Activated T-helper 9 cell treated with anti-CD3 and anti-CD28 coated beads, Interleukin-2, amount 50 U/mL, for 16 hours (primary cell): ENCODE measurements at places on chromosomes 5 and 9.

DNA sequence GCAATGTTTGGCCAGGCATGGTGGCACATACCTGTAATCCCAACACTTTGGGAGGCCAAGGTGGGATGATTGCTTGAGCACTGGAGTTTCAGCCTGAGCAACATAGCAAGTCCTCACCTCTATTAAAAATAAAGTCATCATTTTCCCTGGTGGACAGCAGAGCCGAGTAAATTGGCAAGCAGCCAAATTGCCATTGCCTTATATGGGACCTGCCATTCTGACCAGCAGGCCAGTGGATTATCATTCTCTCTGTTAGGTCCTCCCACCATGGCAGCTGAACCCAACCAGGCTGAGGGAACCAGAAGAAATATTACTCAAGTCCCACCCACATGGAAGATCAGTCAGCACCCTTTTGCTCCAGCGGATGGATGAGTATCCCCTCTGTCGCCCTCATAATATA, 1829.9 kb downstream of the EFNA5 start:
- DNase-seq, result no peak

GRCh38 chr5:133429046-133429445, 183.3 kb downstream of the FSTL4 start:
- no peak for DNase-seq

DNA sequence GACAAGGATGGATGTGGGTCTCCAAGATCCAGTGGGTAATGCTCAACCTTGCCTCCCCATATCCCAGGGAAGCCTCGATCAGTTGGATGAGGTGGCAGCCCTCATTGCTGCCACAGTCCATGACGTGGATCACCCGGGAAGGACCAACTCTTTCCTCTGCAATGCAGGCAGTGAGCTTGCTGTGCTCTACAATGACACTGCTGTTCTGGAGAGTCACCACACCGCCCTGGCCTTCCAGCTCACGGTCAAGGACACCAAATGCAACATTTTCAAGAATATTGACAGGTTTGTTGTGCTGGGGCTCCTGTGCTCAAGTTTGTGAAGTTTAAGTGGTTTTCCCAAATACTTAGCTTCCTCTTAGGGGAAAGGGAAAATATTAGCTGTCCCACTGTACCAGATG, 74.0 kb downstream of the WDR41 start:
- no peak for DNase-seq

DNA sequence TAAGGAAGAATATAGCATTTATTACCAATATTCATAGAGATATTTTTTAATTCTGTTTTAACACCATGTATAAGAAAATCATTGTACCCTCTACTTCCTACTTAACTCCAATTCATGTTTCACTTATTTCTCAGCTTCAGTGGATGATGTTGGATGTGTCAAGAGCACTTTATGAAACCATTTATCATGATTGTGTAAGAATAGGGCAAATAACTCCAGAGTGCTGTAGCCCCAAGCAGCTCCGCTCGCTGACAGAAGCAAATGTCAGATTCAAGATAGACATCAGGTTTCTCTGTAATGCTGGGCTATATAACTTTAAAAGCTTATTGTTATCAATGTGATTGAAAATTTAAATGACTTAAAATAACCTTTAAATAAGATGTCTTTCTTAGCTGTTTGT, 50.4 kb downstream of the MAST4 start:
- no peak for DNase-seq

DNA sequence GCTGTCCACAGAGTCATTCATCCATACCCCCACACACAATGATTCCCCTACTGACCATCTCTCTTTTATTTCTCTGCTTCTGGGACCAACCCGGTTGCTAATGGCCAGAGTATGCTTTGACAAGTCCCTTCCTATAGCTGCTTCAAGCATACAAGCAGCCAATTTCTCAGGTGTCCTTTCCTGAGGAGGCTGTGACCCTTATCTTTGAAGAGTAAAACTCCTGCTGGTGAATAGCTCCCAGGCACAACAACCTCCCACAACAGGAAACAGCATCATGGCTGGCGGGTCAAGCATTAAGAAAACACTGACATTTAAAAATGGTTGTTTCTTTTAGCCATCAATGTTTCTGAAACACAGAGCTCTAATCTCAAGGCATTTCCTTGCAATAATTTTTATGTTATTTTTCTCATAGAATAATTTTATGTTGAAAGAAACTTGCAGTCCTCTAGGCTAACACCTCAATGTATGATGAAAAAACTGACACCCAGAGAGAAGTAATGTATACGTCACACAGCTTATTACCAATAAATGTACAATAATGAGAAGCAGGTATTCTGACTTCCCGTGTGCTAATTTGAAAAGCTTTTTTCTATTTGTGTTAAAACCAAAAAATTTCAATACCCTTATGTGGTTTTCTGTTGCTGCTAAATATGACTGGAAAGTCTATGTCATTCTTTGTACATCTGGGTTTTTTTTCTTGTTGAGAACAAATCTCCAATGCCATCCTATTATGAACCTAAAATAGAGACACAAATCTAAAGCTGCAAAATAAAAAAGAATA, 7.5 kb upstream of the PAM start:
- no peak for DNase-seq

DNA sequence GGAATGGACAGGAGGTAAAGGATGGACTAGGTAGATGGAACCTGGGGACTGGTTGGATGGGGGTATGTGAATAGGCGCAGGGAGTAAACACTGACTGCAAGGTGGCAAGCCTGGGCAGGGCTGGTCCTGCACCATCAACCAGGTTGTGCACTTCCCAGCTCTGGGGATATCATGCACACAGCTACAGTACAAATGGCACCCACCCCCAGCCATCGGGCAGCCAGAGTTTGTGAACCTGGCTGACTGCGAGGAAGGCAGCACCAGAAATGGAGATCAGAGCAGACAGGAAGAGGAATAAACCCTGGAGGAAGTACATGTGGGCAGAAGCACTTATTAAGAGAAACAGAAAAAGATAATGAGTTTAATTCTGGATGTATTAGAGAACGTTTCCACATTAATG, 229.1 kb downstream of the ESM1 start:
- DNase-seq, result no peak

DNA sequence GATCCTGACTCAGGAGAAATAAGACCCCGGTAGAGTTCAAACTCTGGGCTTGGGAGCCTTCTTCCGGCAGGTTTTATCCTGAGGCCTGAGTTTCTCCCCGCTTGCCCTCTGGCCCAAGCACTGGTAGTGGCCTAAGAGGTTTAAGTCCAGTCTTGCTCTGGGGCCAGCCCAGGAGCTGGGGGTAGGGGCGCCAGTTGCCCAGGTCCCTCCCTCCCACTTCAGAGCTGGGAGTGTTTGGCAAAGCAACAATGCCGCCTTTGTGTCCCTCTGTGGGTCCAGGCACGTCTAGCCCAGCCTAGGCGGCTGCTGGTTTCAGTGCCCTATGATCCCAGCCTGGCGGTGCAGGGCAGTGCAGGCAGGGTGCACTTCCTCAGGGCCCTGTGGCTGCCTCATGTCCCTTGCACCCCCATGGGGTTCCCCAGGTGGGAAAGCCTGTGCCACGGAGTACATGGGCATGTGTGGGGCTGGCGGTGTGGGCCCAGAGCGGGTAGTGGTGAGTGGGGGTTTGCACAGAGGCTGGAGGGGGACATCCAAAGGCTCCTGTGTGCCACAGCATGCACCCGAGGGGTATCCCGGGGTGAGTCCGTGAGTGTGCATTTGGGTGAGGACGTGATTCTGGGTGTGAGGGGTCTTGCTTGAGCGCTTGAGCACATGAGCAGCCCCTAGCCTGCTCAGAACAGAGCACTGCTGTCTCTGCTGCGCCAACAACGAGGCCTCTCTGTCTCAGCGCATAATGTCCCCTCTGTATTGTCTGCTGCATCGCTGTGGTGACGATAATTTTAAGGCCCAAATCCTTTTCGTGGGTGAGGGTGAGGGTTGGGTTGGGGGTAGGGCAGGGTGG, 61.7 kb upstream of the PSD2 start:
- DNase-seq, result no peak

DNA sequence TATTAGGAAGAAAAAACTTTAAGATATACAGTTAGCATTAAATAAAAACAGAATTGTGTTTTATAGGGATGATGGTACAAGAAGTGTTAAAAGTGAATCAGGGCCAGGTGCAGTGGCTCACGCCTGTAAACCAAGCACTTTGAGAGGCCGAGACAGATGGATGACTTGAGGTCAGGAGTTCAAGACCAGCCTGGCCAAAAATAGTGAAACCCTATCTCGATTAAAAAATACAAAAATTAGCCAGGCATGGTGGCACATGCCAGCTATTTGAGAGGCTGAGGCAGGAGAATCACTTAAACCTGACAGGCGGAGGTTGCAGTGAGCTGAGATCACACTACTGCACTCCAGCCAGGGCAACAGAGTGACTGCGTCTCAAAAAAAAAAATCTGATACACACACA, 282.9 kb upstream of the ATP10B start:
- no peak for DNase-seq
